ENCODE measurements at places on chromosomes 16 and 17. TPM values are rescaled to one million over a fixed set of nuclear protein-coding genes. Genes with fewer than 3 reads are reported as not detected.

Gene PRKCB
- total RNA-seq = under 0.01 TPM

Gene GUCY2D
- not detected for total RNA-seq

Gene ABCC12
- total RNA-seq = not detected

Gene PRR35
- total RNA-seq = not detected

Gene GHDC
- total RNA-seq = 20.0 TPM

Gene GPATCH8
- total RNA-seq = 19.3 TPM

Gene HEATR9
- not detected for total RNA-seq

Gene PMFBP1
- 0.51 TPM for total RNA-seq

Gene CACNA1G
- total RNA-seq = 0.99 TPM

Gene KRT9
- not detected for total RNA-seq

Gene BICDL2
- total RNA-seq = not detected

Gene SLC16A13
- 0.26 TPM for total RNA-seq

Gene MYADML2
- not detected for total RNA-seq

Gene TMIGD1
- not detected for total RNA-seq

Gene TMEM204
- total RNA-seq = 10.3 TPM

Gene VAT1L
- 86.9 TPM for total RNA-seq
